ENCODE measurements at places on chromosomes 6 and 20.
A peak's percentile ranks its signal among the peaks of the same experiment; 100 is the strongest.

DNA sequence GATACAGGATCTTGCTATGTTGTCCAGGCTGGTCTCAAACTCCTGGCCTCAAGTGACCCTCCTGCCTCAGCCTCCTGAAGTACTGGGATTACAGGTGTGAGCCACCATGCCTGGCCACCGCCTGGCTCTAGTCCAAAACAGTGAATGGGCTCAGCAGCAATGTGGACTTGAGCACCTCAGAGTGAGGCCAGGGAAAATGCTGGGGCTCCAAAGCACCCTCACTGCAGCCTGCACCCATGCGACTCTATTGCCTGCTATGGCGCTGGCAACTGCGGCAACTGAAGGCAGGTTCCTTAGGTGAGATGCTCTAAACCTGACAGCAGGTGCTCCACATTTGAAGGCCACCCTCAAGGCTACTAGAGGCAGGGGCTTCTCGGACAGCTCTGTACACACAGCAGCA lies 26.5 kb downstream of the MAP1LC3A start:
- no peak for DNase-seq

GRCh38 chr6:4253604-4254231 lies 118.3 kb upstream of the ECI2 start:
- no peak for DNase-seq

GRCh38 chr20:57647933-57648785 lies 27.9 kb upstream of the ZBP1 start:
- DNase-seq, result no peak

DNA sequence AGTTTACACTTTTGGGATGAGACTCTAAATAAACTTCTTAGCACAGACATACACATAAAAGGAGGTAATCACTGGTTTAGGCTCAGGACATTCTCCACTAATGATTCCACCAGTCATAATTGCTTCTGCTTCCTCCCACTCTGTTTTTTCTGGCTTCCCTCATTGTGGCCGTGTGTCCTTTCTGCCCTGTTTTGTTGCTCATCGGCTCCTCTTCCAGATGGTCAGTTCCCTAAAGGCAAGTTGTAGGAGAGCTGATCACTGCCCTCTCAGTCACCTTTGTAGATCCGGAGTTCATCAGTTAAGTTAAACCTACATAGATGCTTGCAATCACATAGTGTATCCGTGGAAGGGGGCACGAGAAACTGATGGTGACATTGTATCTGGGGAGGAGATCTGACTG lies 200.5 kb upstream of the ARG1 start:
- DNase-seq, result no peak

- peak; percentile 86 for DNase-seq
Measured at GRCh38 chr20:46031701-46032254, 2.8 kb downstream of the SLC12A5 start.

- no peak for DNase-seq
Measured at GRCh38 chr6:73339340-73339739, 14.7 kb downstream of the DPPA5 start.

DNA sequence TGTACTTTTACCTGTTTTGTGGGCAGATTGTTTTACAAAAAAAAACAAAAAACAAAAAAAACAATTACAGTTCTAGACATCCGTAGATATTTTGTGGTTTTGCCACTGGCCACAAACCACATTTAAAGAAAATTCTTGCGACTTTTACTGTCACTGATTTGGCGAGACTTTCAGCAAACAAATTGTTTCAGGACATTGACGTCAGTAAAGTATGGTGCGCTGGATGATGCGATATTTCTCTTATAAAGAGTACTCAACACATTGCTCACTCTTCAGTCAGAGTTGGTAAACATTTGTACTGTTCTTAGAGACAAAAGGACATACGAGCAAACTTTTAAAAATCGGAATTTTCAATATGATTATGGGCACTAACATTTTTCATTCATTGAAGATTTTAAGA lies 229.8 kb downstream of the HAO1 start:
- no peak for DNase-seq

- peak; percentile 20 for DNase-seq
Measured at GRCh38 chr20:22373164-22373895, 211.0 kb downstream of the FOXA2 start.

DNA sequence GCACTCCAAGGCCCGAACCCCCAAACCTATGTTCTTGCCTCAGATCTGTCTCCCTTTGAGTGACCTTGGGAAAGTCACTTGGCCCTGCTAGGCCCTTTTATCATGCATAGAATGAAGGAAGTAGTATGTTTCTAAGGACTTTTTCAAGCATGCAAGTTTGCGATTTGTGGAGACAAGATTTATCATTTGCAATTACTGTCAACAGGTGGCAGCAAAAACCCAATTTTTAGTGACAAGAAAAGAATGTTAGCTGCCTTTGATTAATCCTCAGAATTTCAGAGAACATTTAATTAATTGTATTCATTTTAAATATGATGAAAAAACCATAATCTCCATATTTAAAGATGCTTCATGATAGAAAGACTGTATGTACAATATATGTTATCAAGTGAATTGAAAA lies 28.3 kb upstream of the PREP start:
- DNase-seq, result peak; percentile 41

DNA sequence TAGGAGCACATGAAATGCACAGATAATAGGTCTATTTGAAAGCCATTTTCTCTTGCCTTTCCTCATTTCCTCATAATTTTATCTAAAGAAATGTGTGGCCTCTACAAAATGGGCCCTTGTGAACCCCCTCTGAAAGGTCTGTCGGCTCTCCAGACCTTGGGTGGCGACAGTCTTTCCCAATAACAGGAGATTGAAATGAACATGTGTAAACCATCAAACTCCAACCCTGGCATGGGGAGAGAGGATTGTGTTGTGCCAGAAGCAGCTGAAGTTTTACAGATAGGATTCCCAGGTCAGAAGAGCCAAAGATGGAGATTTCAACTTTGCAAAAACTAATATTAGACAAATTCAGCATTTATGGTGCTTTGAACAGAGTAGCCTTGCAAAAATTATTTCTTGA lies 277.1 kb upstream of the ECI2 start:
- DNase-seq, result no peak

- no peak for DNase-seq
Measured at GRCh38 chr20:35314816-35315631, 22.8 kb upstream of the FAM83C start.

DNA sequence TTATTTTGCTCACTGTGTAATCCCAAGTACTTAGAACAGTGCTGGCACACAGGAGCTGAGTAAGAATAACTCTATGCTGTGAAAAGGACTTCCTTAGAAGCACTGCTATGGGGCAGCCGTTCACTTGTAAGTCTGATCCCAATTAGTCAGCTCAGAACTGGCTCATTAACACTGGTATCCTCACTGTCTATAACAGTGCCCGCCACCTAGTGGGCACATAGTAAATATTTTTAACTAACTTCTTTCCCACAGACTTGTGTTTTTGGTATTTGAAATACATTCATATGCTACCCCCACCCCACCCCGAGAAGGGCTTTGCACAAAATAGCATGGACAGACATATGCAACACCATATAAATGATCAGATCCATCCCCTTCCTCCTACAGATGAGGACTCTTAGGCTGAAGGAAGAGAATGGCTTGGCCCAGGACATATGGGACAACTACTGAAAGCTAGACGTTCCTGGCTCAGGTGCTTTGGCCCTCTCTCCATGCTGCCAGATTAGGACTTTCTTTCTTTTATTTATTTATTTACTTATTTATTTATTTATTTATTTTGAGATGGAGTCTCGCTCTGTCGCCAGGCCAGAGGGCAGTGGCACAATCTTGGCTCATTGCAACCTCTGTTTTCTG lies 47.1 kb downstream of the DST start:
- peak; percentile 43 for DNase-seq

- no peak for DNase-seq
Measured at GRCh38 chr6:43963877-43964658, 163.2 kb downstream of the MRPL14 start.

GRCh38 chr6:161954699-161955276 lies 680.9 kb upstream of the AGPAT4 start:
- DNase-seq, result no peak

- DNase-seq, result no peak
Measured at GRCh38 chr6:9412951-9413559, 977.7 kb upstream of the SLC35B3 start.

DNA sequence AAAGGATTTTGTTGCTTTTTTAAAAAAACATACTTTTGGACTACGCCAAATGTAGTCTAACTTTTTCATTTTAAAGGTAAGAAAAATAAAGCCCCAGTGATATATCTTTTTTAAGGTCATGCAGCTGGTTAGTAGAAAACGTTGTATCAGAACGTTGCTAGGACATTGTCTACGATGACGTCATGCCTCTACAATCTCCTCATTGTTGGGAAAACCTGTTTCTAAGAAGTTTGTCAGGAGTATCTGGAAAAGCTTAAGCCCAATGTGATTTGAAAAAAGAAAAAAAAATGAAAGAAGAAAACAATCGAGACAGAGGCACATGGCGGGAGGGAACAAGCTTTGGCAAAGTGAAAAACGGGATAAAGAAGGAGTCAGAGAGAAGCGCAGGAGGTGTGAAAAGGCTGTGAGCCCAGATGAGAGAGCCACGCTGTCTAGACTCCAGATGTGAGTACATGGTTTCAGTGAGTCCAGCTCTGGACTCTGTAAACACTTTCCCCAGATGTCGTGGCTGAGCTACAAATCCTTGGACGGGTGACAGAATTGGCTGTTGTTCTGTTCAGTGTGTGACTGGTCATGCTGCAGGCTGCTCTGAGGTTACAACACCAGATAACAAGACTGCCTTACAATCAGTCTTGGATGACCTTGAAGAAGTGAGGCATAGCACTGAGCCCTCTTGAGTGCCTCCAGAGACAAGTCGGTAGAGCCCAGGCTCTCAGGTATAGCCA lies 656.7 kb upstream of the ID4 start:
- no peak for DNase-seq

Measured in NCI-H345 (cell line).